ENCODE measurements at places on chromosomes 12 and 14.

- DNase-seq = no peak
These were observed 3.9 kb upstream of the PMCH start for GRCh38 chr12:102201436-102202061.

DNA sequence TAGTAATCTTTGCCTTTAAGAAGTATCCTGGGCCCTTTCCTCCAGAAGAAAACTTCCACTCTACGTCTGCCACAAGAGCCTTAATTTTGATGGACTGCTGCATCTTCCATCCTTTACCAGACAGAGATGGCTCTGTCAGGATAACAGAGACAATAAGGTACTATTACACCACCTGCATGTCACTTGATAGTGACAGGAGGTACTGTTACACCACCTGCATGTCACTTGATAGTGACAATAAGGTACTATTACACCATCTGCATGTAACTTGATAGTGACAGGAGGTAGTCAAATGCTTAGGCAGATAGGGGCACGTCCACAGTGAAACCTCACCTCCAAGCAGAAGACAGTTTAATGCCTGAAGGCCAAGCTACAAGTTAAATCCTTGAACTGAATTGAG, 13.9 kb downstream of the OR6C74 start:
- peak; percentile 25 for DNase-seq

DNA sequence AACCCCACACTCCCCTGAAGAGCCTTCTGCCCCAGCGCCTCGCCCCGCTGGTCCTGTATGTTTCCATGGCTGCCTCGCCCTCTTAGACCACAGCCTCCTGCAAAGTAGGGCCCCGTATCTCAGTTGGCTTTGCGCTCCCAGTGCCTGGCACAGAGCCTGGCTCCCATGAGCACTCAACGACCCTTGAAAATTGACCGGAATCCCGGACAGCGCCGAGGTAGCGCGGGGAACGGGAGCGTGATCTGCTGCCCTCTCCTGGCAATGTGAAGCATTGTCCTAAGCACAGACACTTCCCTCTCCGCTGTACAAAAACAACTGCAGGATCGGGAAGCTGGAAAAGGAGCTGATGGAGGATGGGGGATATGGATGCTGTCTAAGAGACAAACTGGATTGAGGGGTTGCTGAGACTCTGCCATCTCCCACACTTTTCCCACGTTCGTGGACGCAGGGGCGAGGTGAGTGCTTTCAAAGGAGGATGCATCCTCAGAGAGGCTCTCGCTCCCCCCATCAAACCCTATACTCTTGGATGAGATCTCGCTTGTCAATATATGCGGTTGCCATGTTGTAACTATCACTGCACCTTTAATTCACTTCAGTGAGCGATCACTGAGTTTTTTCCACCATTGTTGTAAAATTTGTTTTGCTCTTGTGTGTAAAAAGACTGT, 10.7 kb upstream of the FKBP4 start:
- DNase-seq = peak; percentile 83

GRCh38 chr14:88040146-88040545, 35.2 kb downstream of the GPR65 start:
- no peak for DNase-seq

DNA sequence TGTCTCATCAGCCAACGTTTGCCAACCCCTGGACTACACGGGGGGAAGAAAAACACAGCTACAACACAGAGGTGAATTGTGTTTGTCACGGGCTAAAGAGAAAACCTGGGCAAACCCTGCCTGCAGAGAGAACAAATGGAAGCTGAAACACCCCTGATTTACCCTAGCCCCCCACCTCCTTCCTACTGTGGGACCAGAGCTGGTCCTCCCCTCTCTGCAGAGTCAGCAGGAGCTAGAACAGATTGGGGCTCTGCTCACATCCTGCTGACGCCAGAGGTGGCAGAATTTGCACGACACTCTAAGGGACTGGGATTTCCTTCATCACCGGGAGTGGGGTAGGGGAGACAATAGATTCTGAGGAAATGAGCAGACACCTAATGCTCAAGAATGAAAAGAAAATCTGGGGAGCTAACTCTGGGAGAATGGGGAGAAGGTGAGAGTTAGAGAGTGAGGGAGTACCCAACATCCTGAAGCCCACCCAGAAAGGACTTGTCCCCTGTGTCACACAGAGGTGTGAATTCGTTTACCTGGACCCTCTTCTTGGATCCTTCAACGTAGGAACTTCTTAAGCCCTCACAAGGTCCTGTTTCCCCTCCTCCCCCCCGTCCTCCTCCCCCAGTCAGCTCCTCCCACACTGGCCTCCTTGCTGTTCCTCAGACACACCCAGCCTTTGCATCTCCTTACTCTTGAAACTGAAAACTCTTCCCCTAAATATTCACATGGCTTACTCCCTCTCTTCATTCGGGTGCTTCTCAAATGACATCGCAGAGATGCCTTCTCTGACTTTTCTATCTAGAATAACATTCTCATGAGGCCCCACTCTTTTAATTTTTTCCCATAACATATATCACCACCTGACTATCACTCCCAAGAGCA, 26.2 kb upstream of the CDKN3 start:
- no peak for DNase-seq

GRCh38 chr12:66538970-66539369, 139.9 kb downstream of the GRIP1 start:
- no peak for DNase-seq

DNA sequence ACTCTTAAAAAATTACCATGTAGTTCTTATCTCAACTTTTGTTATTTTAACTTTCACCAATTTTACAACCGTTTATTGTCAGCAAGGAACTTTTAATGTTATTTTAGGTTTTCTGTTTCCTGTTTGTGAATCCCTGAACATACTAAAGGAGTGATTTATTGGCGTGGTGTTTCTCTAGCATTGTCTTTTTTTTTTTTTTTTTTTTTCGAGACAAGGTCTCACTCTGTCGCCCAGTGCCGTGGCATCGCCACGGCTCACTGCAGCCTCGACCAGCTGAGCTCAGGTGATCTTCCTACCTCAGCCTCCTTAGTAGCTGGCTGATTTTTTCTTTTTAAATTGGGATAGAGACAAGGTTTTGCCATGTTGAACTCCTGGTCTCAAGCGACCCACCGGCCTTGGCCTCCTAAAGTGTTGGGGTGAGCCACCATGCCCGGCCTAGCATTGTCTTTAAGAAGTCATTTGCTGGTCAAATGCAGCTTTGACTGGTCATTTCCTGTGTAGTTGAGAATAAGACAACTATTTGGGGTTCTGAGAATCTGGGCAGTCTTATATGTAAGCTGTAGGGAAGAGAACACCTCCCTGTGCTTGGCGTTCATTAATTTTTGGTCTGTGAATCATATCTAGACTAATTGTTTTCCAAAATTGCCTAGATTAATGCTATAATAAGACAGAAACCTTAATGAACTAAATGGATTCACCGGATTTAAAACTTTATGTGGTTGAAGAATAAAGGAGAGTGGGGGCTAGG, 2.1 kb downstream of the WASHC4 start:
- no peak for DNase-seq

DNA sequence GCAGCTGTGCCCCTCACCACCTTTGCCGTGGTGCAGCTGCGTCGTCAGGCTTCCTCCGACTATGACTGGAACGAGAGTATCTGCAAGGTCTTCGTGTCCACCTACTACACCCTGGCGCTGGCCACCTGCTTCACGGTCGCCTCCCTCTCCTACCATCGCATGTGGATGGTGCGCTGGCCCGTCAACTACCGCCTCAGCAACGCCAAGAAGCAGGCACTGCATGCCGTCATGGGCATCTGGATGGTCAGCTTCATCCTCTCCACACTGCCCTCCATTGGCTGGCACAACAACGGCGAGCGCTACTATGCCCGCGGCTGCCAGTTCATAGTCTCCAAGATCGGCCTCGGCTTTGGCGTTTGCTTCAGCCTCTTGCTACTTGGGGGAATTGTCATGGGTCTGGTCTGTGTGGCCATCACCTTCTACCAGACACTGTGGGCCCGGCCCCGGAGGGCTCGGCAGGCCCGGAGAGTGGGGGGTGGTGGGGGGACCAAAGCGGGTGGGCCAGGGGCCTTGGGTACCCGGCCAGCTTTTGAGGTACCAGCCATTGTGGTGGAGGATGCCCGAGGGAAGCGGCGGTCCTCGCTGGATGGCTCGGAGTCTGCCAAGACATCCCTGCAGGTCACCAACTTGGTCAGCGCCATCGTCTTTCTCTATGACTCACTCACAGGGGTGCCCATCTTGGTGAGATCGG, 2.6 kb downstream of the GPR162 start:
- DNase-seq = no peak

GRCh38 chr12:52519387-52519703, 849 bp downstream of the KRT5 start:
- DNase-seq = no peak

DNA sequence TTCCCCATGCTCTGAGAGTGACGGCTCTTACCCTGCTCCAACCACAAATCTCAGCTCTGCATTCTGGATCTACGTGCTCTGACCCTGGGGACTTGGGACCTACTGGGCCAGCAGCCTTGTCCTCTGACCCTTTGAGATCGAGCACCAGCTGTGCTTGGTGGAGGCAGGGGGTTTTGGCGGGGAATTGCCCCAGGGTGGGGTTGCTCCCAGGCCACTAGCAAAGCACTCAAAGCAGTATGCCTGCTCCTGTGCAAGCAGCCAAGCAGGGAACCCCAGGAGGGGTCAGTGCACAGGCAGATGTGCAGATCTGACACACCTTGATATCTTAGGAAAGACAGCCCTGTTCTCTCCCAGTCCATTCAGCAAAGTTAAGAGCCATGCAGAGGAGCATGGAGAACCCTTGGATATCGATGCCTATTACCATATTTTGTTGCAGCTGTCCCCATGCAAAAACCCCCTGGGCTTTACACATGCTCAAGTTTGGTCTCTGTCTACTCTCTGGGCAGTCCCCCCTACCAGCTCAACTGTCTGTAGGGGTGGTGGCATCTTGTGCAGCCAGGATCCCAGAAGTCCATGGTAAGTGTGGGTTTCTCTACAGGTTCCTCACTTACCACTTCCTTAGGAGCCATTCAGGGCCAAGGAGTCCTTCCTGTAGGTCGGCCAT, 319.0 kb downstream of the TMTC2 start:
- DNase-seq = no peak

DNA sequence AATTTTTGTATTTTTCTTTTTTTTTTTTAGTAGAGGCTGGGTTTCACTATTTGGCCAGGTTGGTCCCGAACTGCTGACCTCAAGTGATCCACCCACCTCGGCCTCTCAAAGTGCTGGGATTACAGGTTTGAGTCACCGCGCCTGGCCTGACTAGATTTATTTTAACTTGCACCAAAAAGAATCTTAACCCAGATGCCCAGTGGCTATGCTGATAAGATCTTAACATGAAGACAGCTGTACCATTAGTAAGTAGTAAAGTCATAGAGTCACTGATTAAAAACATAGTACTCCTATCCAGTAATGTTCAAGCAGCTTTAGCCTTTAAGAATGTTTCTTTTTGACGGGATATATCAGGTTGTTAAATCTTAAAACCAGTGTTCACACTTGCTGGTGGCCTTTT, 1061.8 kb upstream of the FLRT2 start:
- no peak for DNase-seq

- no peak for DNase-seq
These were observed 204.8 kb downstream of the DPF3 start for GRCh38 chr14:72688990-72689671.

GRCh38 chr12:48151103-48151771, 6.1 kb downstream of the ASB8 start:
- no peak for DNase-seq

DNA sequence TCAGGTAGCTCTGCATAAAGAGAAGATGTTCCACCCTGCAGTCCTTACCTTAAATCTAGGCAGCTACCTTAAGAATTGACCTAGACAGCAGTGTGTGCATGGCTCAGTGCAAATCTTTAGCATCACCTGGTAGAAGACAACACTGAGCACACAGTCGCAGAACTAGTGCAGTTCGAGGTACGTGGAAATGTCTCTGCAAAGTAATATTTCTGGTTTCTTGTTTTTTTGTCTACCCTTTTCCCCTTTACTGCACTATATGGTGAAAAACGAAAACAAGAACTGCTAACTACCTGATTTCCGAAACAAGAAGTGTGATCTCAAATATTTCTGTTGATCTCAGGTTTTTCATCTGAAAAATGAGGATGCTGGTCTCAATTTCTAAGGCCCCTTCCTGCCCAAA, 82.5 kb downstream of the ETV6 start:
- no peak for DNase-seq

- DNase-seq = no peak
These were observed 217.1 kb downstream of the CHST11 start for GRCh38 chr12:104673696-104674482.

GRCh38 chr12:119180380-119181040, 1.8 kb downstream of the HSPB8 start:
- DNase-seq = no peak

DNA sequence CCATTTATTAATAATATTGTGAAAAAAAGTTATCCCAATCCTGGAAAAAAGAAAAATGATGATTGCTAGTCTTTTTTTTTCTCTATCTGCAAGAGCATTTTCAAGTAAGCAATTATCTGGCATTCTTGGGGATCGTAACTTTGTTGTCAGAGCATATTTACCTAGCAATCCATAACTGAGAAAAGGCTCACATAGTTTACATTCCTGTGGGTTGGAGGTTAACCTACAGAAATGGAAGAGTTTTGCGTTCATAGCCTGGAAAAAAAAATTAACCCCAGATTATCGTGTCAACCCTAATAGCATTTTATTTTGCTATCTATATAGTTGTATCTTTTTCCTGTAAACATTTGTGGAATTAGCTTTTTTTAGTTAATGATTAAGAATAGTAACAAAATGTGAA, 292.3 kb downstream of the DAD1 start:
- DNase-seq = no peak

DNA sequence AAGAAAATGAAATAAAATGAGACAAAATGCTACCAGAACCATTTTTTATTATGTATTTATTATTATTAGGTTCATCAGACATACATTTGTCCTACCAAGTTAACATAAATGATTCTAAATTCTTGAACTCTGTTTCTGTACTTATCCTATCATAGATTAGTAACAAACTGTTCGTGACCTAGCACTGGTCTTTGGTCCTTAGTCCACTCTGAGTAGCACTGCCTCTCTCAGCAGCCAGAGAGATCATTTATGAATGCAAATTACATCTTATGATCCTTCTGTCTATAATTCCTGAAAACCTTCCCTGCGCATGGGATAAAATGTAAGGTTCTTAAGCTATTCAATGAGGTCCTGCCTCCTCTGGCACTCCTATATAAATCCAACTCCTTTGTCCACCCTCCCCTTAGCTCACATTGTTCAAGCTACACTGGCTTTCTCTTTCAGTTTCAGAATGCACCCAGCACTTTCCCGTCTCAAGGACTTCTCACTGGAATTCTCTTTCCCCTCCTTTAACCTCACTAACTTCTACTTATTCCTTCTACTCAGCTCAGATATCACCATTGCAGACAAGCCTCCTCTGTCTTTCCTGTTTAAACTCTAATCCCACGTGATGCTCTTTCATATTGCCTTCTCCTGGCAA, 17.1 kb downstream of the PDZRN4 start:
- peak; percentile 31 for DNase-seq

DNA sequence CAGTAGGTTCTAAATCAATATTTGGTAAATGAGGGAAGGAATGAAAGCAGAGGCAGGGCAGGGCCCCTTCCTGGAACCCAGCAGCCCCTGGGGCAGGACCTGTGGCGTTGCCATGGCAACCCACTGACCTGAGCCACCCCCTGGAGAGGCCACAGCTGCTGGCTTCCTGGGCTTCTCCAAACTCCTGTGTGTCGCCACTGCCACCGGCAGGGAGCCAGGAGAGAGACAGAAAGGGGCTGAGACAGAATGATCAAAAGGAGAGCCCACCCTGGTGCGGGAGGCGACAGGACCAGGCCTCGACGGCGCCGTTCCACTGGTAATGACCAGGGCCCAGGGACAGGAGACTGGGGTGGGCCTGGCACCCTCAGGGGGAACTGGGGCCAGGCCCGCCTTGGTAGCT, 18.2 kb downstream of the RFX4 start:
- no peak for DNase-seq
